ENCODE measurements at places on chromosomes 1 and 21. TPM values are rescaled to one million over a fixed set of nuclear protein-coding genes. Genes with fewer than 3 reads are reported as not detected.

Gene SLC35F3
- 0.30 TPM for total RNA-seq

Gene FABP3
- total RNA-seq, result 4.5 TPM

Gene CCDC181
- 0.59 TPM for total RNA-seq

Gene NEGR1
- 22.6 TPM for total RNA-seq

Gene GJB3
- total RNA-seq, result not detected

Gene ACTN2
- under 0.01 TPM for total RNA-seq

Gene IGSF8
- total RNA-seq, result 56.4 TPM

Gene CFAP126
- not detected for total RNA-seq

Gene MX1
- 7.1 TPM for total RNA-seq

Gene RGS1
- not detected for total RNA-seq

Gene MYOG
- not detected for total RNA-seq

Gene CYP4A11
- not detected for total RNA-seq

Gene RGS13
- total RNA-seq, result not detected

Gene SMIM1
- total RNA-seq, result 1.2 TPM

Gene CLCNKA
- not detected for total RNA-seq

Gene TNFSF4
- 19.4 TPM for total RNA-seq

Gene GJA5
- total RNA-seq, result 0.59 TPM

Gene TCEA3
- total RNA-seq, result 9.8 TPM

Gene MARCKSL1
- total RNA-seq, result 46.6 TPM

Gene FCRL5
- total RNA-seq, result not detected

Gene SPAG17
- total RNA-seq, result 0.05 TPM

Gene KIAA1614
- total RNA-seq, result 3.0 TPM

Gene IL22RA1
- total RNA-seq, result not detected

Gene DFFB
- total RNA-seq, result 10.5 TPM

Gene HPCAL4
- total RNA-seq, result not detected

Gene LCE1D
- total RNA-seq, result not detected

Gene TNNT2
- total RNA-seq, result not detected

Gene SPOCD1
- 47.8 TPM for total RNA-seq

Gene CFAP74
- not detected for total RNA-seq

Gene AADACL3
- not detected for total RNA-seq

Gene TRAF3IP3
- not detected for total RNA-seq

Gene COL9A2
- total RNA-seq, result 0.78 TPM

Gene PYHIN1
- total RNA-seq, result not detected

Gene LY9
- total RNA-seq, result not detected

Gene DNAH14
- 27.2 TPM for total RNA-seq

Gene SPRR2E
- not detected for total RNA-seq

Gene GNG4
- total RNA-seq, result 0.83 TPM
